ENCODE measurements at places on chromosomes 16 and 17. TPM values are rescaled to one million over a fixed set of nuclear protein-coding genes. Genes with fewer than 3 reads are reported as not detected.

Gene P2RX1
- total RNA-seq: 0.34 TPM

Gene PHOSPHO1
- not detected for total RNA-seq

Gene ATF7IP2
- total RNA-seq: 86.9 TPM

Gene PRAC2
- not detected for total RNA-seq

Gene HASPIN
- total RNA-seq: 0.25 TPM

Gene ST6GALNAC1
- total RNA-seq: 1.8 TPM

Gene SLC35G6
- not detected for total RNA-seq

Gene CCL8
- not detected for total RNA-seq

Gene NLK
- total RNA-seq: 7.7 TPM

Gene SLC2A4
- total RNA-seq: not detected

Gene CARD14
- not detected for total RNA-seq

Gene HS3ST3B1
- 11.5 TPM for total RNA-seq

Gene CCL7
- not detected for total RNA-seq

Gene MYL11
- total RNA-seq: 2.4 TPM

Gene TNFSF13
- total RNA-seq: 1.1 TPM

All from CD4-positive, alpha-beta T cell (primary cell).